ENCODE measurements at places on chromosomes 11 and 22.

DNA sequence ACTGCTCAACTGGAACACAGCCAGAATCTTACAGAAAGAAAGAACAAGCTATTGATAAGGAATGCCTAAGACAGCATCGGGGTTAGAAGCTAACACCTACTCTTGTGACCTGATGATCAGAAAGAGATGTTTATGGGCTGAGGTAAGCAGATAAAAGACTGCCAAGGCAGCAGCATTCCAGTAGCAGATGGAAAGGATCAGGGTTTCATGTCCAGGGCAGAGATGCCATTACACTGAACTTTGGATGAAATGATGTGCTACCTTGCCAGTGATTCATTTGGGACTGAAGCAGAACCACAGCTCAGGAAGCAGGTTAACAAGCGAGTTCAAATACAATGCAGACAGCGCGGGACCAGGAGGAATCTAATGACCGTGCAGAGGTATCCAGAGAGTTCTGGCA lies 27.1 kb upstream of the APOA1 start:
- no peak for DNase-seq

DNA sequence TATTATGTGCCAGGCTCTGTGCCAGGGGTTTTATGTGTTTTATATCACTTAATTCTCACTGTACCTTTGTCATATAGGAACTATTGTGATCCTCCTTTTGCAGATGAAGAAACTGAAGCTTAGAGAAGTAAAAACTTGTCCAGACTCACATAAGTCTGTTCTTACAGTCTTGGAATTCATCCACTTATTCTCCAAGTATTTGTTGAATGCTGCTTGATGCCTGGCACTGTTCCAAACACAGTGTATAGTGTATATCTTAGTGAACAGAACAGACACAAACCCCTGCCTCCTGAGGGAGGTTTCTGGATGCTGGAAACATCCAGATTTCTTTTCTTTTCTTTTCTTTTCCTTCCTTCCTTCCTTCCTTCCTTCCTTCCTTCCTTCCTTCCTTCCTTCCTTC lies 29.0 kb upstream of the FGF3 start:
- DNase-seq: no peak

DNA sequence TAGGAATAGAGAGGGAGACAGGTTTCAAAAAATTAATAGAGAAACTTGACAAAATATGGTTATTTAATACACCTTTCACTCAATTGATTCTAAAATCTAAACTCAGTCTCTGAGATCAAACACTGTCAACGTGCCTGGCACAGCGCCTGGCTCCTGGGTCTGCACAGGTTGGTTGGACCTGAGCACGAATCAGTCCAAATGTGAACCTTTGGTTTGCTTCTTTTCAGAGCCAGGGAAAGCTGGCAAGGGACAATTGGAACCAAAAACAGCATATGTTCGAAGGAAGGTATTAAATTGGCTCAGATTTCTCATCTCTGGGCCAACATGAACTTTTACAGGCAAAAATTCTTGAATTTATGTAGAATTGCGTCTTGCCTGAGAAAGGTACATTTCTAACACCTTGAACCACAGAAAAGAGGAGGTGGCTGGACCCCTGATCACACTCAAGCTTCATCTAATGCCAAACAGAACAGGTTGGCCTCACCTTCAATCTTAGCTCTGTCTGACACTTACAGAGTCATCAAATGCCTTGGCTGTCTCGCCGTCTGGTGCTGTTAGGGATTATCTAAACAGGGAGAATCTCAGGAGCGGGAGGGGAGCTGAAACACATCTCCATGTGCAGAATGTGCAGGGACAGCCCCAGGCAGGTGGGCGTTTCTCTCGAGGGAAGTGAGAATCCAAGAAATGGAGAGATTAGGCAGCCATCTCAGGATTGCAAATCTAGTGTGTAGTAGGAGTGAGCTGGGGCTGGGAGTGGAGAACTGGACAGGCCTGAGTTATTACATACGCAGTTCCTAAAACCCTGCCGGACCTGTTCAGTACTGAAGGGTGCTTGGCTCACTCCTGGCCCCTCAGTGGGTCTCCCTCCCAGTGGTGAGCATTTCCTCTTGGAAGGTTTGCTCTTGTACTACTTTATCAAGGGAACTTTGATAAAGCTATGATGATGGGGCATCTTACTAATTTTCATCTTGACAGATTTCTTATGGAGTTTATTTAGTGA lies 442.2 kb upstream of the B3GAT1 start:
- no peak for DNase-seq

DNA sequence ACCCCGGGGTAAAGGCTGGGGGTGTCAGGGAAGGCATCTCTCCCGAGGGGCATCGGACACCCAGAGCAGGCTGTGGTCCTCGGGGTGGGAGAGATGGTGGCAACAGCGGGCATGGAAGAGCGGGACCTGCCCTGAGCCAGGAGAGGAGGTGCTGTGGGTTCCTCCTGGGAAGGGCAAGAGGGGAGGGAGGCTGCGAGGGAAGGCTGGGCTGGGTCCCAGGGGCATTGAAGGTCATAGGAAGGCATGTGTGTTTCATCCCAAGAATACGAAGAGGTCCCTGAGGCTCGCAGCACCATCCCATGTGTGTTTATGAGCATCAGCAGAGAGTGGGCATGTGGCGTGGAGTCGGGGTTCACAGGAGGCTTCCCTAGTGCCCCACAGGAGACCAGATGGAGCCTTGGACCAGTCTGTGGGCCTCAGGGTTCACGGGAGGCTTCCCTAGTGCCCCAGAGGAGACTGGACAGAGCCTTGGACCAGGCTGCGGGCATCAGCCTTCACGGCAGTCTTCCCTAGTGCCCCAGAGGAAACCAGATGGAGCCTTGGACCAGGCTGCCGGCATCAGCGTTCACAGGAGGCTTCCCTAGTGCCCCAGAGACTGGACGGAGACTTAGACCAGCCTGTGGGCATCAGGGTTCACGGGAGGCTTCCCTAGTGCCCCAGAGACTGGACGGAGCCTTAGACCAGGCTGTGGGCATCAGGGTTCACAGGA lies 420.6 kb downstream of the BRD1 start:
- no peak for DNase-seq

- no peak for DNase-seq
Observed at GRCh38 chr11:110027627-110028371, 65.4 kb upstream of the ZC3H12C start.

GRCh38 chr11:10592331-10592730 lies 23.9 kb upstream of the LYVE1 start:
- peak; percentile 81 for DNase-seq
